ENCODE measurements at places on chromosomes 6 and 20.
A peak's percentile ranks its signal among the peaks of the same experiment; 100 is the strongest.

DNA sequence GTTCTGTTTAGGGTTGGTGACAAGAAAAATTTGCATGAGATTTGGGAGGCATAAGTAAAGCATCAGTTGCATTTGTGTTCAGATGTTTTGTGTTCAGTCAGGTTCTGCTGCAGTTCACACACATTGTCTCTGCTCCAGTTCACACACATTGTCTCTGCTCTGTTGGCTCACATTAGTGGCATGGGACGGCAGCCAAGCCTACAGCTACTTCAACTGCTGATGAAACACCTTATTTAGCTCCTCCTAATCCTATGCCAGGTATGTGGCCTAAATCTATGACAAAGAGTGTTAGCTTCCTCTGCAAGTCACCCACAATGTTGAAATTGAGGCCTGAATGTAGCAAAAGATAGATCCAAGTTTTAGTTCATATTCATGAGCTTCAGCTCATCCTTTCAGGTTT, 278.1 kb upstream of the SYNCRIP start:
- peak; percentile 33 for DNase-seq

- DNase-seq: no peak
Observed at GRCh38 chr20:49724408-49725223, 10.9 kb upstream of the B4GALT5 start.

- DNase-seq: no peak
Observed at GRCh38 chr20:7207186-7207798, 439.8 kb downstream of the BMP2 start.

DNA sequence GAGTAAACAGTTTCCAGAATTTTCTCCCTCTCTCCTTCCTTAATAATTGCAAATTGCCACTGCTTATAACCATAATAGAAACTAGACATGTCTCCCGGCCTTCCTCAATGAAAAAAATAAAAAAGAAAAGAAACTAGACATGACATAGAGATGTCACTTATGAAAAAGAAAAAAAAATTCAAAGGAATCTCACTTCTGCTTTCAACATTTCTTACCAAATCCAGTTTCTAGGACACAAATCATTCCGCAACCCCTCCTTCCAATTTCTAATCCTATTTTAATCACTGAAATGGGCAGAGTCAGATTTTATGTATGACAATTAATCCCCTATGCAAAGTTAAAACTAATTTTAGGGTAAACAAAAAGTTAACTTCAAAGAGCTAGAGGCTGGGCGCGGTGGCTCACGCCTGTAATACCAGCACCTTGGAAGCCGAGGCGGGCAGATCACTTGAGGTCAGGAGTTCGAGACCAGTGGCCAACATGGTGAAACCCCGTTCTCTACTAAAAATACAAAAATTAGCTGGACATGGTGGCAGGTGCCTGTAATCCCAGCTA, 40.1 kb upstream of the EEF1A1 start:
- no peak for DNase-seq

DNA sequence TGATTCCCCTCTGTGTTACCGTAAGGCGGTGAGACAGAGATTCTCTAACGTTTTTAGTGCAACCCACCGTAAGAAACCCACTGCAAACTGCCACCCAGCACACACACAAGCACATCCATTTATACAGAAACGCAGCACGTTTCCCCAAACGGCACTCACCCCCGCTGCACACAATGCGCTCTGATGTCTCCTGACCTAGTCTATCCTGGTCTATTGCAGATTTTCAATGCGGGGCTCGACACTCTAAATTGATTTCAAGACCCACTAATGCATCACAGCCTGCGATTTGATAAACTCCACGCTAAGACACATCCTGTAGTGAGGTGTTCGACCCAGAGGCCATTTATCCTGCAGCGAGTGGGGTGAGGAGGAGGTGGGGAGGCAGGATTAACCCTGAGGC, 63.7 kb upstream of the SULF2 start:
- peak; percentile 49 for DNase-seq

DNA sequence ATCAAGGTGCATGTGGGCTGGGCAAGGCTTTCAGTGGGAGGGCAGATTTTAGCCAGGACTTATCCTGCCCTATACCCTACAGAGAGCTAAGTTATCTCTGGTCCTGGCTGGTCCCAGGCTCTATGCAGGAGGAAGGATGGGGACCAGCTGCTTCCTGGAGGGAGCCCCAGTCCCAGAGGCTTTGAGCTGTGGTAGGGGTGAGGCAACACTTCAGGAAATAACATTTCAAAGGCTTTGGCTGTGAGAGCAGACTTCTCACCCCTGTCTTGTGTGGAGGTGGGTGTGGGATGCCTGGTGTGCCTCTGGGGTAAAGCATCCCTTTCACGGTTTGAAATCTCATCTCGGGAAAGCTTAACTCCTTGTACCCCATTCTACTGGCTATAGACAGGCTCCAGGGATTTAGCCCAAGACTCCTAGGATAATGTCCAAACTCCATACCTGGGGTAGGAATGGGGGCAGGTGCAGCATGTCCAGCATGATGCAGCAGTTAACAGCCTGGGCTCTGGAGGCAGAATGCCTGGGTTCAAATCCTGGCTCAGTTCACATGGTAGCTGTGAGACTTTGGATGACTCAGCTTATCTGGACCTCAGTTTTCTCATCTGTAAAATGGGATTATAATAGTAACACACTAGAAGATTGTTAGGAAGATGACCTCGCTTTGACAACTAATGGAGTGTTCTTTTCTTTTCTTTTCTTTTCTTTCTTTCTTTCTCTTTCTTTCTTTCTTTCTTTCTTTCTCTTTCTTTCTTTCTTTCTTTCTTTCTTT, 27.5 kb upstream of the SIRPA start:
- DNase-seq: peak; percentile 50

GRCh38 chr6:160293844-160294243, 35.2 kb upstream of the SLC22A2 start:
- no peak for DNase-seq

GRCh38 chr6:31574106-31575061, 981 bp upstream of the TNF start:
- no peak for DNase-seq

DNA sequence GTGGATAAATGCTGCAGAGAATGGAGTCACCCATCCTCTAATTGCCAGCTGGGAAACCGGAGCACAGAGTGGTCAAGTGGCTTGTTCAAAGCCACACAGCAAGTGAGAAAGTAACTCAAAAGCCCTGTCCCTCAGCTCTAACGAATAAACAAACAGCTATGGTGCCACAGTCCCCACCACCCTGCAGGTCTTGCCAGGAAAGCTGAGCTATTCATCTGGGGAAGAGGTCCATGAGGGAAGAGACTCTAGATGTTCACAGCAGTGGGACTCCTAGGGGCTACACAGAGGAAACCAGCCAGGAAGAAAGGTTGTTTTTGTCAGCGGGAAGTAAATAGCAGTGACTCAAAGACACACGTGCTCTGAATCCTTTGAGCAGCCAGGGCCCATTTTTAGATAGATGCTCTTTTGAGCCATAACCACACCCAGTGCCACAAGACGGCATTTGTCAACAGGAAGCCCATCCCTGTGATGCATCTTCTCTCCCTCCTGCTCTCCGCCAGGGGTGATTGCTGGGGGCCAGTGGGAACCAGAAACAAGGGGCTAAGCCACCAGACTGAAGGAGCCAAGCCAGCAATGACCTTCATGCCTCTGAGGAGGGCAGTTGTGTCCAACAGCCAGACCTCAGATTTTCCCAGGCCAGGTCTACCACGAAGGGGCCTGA, 32.4 kb upstream of the TCP11 start:
- DNase-seq: no peak

GRCh38 chr6:32964776-32965175, 3.6 kb upstream of the BRD2 start:
- DNase-seq: no peak

DNA sequence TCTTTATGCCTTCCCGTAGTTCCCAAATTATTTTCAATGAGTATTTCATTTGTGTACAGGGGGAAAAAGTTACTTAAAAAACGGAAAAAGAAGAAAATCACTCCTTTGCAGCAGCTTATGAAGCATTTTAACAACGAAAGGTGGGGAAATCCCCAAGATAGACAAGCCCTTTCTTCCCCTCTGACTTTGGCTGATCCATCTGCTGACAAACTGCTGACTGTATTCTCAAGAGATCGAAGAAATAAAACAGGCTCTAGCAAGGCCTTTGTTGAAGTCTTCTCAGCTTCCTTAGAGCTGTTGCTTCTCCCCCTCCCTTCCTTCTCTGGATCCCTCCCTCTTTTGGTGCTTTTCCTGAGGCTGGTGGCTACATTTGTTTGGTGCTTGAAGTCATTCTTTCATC, 325.2 kb downstream of the NRN1 start:
- DNase-seq: no peak

DNA sequence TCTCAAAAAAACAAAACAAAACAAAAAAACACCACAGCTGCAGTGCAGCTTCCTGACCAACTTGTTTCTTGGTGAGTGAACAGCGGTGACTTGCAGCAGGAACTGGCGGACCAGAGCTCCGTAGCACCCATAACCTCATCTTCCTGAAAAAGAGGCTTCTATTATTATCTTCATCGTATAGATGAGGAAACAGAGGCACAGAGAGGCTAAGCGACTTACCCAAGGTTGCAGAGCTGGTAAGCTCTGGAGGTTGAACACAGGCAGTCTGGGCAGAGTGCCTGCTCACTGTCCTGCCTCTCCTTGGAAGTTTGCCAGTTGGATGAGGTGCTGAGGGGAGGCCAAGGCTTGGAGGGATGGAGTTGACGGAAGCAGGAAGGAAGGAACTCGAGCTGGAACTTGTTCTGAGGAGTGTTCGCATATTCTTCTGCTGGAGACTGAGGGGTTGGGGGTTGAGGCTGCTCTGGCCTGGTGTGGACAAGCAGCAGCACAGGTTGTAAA, 47.9 kb upstream of the CCDC167 start:
- DNase-seq: peak; percentile 64

GRCh38 chr20:41068806-41069205, 40.2 kb downstream of the TOP1 start:
- peak; percentile 59 for DNase-seq

DNA sequence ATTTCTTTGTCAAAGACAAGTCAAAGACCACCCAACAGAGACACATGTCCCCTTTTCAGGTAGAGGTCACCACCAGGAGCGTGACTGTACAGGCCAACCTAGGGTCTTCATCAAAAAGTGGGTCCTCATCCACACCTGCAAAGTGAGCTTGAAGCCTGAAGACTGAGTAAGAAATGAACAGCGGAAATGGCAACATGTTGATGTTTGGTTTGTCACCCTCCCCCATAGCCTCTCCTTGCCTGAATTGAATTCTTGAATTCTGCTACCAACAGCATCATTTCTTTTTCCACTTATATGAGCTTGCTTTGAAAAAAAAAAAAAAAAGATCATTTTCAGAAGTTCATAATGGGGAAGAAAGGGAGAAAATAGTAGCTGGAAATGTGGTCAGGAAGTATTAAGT, 104.4 kb downstream of the NFATC2 start:
- DNase-seq: no peak

GRCh38 chr6:19408331-19408730, 428.8 kb upstream of the ID4 start:
- no peak for DNase-seq

DNA sequence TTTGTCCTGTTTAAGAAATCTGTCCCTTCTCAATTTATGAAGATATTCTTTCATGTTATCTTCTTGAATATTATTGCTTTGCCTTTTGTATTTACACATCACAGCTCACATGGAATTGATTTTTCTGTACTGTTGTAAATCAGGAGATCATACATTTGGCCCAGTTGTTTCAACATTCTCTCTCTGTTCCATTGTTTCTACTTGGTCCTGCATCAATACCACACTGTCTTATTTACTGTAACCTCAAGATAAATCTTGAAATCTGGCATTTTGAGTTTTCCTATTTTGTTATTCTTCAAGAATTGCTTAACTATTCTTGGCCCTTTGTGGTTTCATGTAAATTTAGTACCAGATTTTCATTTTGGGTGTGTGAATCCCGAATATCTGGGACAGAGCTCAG, 121.7 kb upstream of the CCN2 start:
- no peak for DNase-seq

DNA sequence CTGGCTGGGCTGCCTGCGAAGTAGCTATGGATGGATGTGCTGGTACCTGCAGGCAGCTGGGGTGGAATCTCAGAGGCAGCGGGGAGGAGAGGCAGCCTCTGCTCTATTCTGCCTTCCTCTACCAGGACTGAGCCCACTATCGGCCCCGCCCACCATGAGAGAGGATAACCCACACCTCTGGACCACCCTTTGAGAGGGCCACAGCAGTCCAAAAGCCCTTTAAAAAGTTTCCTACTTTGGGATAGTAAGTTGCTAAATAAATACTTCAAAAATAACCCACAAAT, 36.1 kb downstream of the EZR start:
- no peak for DNase-seq

DNA sequence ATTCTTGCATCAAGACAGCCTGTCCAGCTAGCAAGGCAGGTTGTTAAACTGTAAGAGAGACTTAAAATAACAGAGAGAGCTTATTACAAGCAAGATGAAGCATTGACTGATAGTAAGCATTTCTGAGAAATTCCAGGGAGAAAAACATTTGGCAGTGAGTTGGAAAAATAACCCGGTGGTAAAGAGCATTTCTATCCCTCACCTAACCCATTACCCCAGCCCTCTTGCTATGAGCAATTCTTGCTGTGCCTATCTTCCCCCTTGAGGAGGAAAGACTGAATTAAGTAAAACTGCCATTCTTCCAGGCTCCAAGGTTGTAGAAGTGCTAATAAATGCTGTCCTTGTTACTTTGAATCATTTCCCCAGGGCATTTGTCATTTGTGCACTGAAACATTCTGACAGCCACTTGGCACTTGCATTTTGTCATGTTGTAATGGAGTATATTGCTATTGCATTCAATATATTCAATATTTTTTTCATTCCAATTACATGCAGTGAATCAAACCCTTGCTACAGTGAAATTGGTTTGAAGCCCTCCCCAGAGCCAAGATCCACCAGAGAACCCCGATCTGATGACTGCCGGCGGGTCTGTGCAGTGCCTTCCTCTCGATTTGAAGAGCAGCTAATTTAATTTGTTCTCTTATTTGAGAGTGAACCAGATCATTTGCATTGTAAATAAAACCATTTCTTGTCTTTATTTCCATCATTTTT, 291.1 kb downstream of the HIVEP2 start:
- peak; percentile 72 for DNase-seq

DNA sequence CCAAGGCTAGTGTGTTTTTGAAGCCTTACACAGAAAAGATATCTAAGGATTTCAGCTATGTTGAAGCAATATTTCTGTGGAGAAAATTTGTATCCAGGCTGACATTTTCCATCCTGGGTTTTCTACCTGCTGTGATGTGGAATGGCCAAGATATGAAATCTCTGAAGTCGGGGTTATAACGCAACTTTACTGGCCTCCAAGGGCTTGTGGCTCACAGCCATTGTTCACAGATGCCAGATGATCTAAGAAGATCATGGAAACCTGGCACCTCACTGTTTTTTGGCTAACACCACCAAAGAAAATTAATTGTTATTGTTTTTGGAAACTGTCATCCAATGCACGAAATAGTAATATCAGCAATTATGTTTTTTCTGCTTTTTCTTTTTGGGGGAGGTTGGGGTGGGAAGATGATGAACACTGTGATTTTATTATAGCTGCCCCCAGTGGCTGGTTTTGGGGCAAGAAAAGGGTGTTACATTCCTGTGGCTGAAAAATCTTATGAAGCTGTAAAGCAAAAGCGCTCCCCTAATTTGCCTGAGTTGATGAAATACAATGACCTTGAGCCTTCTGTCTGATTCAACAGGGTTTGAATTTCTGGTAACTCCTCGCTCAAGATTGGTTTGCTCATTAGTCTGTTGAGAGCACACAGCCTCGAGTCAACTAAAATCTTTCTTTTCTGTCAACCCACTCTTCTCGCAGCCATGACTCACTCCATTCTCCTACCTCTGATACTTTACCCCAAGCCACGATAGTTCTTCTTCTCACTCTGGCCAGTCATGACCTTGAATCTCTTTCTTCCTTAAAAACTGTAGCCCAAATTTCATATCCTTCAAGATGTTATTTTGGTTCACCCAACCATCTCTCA, 236.7 kb downstream of the PAX1 start:
- DNase-seq: no peak

GRCh38 chr6:40937491-40937890, 101.5 kb downstream of the UNC5CL start:
- DNase-seq: no peak
